Psoas muscle (tissue), 8 donors: ENCODE measurements at places on chromosomes 7 and 10. TPM values are rescaled to one million over a fixed set of nuclear protein-coding genes. Genes with fewer than 3 reads are reported as not detected.

The ADARB2 gene
- 0.05 TPM for polyA plus RNA-seq

The LAMTOR4 gene
- 141 TPM for polyA plus RNA-seq

The SPDYE6 gene
- polyA plus RNA-seq: 0.08 TPM

The DLX6 gene
- not detected for polyA plus RNA-seq

The GRID1 gene
- 0.25 TPM for polyA plus RNA-seq

The ANKRD30A gene
- polyA plus RNA-seq: not detected

The GHRHR gene
- not detected for polyA plus RNA-seq

The DOCK1 gene
- polyA plus RNA-seq: 2.4 TPM

The C10orf95 gene
- polyA plus RNA-seq: not detected

The DRGX gene
- polyA plus RNA-seq: not detected

The CYP2E1 gene
- 0.25 TPM for polyA plus RNA-seq

The ACTL6B gene
- 0.03 TPM for polyA plus RNA-seq

The MEOX2 gene
- 3.7 TPM for polyA plus RNA-seq

The AKR1C3 gene
- polyA plus RNA-seq: 16.6 TPM

The IFIT1B gene
- not detected for polyA plus RNA-seq

The TRIM50 gene
- 0.65 TPM for polyA plus RNA-seq

The FAM25G gene
- not detected for polyA plus RNA-seq

The PLAC9 gene
- polyA plus RNA-seq: 8.5 TPM

The IGF2BP3 gene
- polyA plus RNA-seq: 0.03 TPM

The SH2D4B gene
- not detected for polyA plus RNA-seq

The IKZF1 gene
- 0.26 TPM for polyA plus RNA-seq

The IPMK gene
- 2.6 TPM for polyA plus RNA-seq

The PRSS1 gene
- polyA plus RNA-seq: not detected

The RBP4 gene
- polyA plus RNA-seq: 5.2 TPM

The CNPY1 gene
- not detected for polyA plus RNA-seq

The MACC1 gene
- polyA plus RNA-seq: not detected

The RAPGEF5 gene
- 3.6 TPM for polyA plus RNA-seq

The TFPI2 gene
- polyA plus RNA-seq: 2.3 TPM

The IL2RA gene
- polyA plus RNA-seq: 0.20 TPM

The CPEB3 gene
- polyA plus RNA-seq: 3.2 TPM

The NEURL1 gene
- polyA plus RNA-seq: 35.9 TPM

The MINDY3 gene
- 6.1 TPM for polyA plus RNA-seq

The TAX1BP1 gene
- 65.9 TPM for polyA plus RNA-seq

The LBX1 gene
- polyA plus RNA-seq: 7.9 TPM

The BTBD16 gene
- polyA plus RNA-seq: not detected

The PAX4 gene
- not detected for polyA plus RNA-seq

The CALCR gene
- polyA plus RNA-seq: 0.96 TPM

The AMPH gene
- polyA plus RNA-seq: 0.98 TPM
